Activated CD4-positive, alpha-beta T cell treated with anti-CD3 and anti-CD28 coated beads, Interleukin-2, amount 50 U/mL, for 48 hours (primary cell): ENCODE measurements at places on chromosomes 16 and 17.

- peak; percentile 44 for DNase-seq
These were observed 539 bp downstream of the LRRC45 start for GRCh38 chr17:82023447-82024241.

DNA sequence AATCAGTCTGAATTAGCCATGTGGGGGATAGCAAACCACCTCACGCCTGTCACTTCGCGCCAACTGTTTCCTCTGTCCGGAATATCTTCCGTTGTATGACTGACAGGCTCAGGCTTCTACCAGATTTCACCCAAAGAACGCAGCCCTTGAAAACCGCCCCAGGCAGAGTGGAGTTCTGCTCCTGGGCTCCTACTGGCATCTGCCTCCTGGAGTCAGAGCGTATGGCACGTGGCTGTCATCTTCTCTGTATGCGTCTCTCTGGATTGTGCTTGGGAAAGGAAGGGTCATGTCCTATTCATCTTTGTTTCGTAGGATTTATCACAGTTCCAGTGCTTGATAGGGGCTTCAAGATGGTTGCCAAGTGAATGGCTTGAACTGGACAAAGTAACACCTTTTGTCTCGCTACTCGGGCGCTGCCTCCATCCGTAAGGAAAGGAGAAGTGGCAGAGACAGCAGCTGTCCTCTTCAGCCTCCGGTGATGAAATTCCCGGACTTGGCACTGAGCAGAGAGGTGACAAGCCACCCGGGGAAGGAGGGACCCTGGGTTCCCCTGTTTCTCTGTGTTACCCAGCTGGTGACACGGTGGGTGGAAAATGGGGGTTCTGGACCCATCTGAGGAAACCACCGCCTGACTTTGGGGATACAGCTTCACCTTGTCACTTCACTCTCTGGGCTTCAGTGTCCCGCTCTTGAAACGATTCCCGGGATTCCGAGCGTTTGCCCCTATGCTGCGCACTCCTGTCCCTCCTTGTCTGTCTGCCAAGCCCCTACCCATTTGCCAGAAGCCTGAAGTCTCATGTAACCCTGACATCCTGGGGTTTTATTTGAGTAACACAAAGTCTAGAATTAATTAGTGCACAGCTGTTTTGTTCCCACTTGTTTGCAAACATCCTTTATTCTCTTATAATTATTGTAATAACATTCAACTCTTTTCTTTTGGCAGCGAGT, 13.9 kb downstream of the KIAA0513 start:
- no peak for DNase-seq

- no peak for DNase-seq
These were observed 5.8 kb upstream of the UTS2R start for GRCh38 chr17:82365606-82366295.

DNA sequence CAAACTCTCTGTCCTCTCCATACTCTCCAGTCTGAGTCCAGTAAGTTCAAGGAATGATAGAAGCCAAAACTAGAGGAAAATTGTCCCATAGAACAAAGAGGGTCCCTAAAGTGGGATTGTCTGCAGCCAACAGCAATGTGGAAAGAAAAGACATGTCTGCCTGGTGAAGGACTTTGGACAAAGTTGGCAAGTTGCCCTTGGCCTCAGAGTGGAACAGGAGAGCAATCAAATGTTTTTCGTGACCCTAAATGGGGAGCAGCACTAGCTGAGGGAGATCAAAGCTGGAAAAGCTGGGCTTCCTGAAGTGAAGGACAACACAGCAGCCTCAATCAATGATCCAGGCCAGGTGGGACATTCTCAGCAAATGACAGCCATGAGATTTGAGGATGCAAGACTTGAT, 183.5 kb downstream of the CHD9NB start:
- DNase-seq, result no peak

GRCh38 chr16:87671221-87671620, 68.9 kb downstream of the JPH3 start:
- no peak for DNase-seq

DNA sequence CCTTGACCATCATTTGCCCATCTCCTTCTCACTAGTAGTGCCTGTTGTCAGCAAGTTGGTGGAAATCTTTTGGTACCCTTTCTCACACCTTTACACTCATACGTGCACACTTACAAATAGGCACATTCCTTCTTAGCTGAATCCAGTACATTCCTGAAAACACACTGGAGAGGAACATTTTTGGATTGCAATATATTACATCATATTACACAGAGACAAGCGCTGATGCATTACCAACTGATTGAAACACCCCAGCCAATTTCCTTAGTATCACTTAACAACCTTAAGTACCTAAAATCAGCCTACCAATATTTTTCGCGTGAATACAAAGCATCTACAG, 64.1 kb downstream of the PLCG2 start:
- DNase-seq, result no peak

DNA sequence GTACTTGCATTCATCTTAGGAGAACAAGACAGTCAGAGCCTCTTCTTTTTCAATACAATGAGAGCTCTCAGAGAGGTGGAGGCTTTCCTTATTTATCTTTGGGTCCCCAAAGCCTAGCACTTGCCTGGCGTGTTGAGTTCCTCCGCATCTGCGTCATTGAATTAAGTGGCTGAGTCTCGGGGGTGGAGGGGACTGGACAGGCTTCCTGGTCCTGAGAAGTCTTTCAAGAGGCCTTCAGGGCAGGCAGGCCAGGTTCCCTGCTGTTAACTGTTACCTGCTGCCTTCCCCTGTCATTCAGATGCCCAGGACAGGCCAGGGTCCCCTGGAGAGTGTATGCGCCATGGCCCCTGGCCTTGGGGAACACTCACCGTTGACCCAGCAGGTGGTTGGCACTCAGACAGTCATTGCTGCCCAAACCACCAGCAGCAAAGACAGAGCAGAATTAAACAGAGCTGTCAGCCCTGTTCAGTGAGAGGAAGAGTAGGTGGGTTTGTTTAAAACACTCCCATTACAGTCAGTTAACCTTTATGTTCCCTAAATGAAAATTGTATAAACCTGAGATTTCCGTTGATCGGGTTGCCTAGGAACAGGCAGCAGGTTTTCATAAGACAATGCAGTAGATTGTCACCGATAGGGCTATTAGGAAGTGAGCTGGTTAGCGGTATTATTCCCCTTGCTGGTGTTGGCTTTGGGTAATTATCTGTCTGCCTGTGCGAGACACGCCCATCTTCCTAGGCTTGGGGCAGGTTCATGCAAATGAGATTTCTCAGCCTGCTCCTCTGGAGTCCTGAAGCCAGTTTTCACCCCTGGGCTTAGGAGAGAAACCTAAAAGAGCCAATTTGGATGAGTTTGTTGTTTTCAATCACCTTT, 132.7 kb downstream of the CCDC182 start:
- DNase-seq, result no peak

- no peak for DNase-seq
These were observed 637.8 kb upstream of the EEF2KMT start for GRCh38 chr16:5735444-5735843.

DNA sequence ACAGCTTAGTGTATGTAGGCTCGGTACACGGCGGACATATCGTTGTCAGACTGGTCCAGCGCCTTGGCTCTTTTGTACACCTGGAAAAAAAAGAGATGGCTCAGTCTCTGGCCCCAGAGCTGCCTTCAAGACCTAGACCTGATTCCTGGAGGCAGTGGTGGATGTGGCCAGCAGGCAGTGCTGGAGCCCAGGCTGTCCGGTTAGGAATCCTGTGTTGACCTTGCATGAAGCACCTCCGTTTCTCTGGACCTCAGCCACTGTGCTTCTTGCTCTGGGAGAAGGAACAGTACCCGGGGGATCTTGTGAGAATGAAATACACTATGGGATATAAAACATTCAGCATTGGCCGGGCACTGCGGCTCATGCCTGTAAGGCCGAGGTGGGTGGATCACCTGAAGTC, 2.8 kb upstream of the ROGDI start:
- no peak for DNase-seq

DNA sequence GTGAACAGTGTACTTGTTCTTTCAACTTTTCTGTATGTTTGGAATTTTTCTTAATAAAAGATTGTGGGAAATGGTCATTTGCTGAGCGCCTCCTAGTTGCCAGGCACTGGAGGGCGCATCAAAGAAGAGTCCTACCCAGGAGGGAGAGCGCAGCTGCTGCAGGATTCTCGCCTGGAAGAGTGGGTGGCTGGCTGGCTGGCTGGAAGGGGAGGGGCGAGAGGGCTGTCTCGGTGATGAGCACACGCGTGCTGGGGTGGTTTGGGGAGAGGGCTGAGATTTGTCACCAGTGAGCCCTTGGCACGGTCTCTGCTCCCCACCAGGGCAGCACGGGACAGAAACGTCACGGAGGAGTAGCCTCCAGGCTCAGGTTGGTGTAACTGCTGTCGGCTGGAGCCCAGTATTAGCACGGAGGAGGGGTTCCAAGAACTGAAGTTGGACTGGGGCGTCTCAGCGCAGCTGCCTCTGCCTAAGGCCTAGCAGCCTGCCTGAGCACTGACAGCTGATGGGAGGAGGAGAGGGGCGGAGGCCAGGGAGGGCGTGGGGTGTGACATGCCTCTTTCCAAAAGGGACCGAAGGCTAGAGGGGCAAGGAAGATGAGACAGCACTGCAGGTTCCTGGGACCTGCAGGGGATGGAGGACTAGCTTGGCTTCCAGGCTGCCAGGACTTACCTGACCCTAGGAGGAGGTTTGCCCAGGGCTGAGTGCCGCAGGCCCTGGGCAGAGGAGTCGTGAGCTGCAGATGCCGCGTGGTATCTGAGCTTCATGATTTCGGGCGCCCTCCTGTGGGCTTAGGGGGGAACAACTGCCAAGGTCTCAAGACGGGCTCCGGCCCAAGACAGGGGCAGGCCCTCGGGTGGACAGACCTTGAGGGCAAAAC, 5.7 kb downstream of the LDHD start:
- DNase-seq, result peak; percentile 89

DNA sequence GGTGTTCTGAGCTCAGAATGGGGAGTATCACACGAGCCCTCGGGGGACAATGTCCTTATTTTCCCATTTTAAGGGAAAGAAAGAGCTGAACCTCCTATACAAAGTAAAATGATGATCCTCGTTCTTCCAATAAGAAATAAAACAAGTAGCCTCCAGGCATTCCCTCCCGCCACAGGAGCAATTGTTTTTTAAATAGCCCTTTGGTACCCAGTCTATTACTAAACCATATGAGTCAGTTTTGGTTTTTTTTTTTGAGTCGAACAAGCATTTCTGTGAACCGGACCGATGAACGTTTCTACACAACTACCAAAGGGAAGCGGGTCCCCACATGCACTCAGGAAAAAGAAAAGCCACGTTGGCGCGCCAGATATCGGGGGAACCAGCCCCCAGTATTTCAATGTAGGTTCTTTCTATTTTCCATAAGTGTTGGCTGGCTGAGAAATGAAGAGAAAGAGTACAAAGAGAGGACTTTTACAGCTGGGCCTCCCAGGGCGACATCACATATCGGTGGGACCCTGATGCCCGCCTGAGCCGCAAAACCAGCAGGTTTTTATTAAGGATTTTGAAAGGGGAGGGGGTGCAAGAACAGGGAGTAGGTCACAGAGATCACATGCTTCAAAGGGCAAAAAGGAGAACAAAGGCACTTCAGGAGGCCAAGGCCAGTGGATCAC, 3.8 kb upstream of the DCXR start:
- DNase-seq, result no peak

- DNase-seq, result no peak
These were observed 337.9 kb upstream of the DYNLRB2 start for GRCh38 chr16:80202831-80203413.

DNA sequence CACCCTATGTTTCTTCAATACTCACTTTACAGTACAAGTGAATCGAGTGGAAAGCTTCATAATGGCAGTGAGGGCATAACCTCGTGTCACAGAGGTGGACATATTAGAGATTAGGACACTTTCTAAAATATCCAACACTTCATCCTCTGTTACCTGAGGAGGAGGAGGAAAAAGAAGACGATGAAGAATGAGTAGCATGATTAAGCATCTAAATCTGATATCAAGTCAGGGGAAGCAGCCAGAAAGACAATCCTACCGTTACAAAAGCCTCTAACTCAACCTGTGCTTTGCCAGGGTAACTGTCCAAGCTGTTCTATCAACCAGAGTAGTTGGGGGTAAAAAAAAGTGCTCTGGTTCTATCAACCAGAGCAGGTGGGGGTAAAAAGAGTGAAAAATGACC, 23.7 kb upstream of the PHLPP2 start:
- DNase-seq, result no peak

DNA sequence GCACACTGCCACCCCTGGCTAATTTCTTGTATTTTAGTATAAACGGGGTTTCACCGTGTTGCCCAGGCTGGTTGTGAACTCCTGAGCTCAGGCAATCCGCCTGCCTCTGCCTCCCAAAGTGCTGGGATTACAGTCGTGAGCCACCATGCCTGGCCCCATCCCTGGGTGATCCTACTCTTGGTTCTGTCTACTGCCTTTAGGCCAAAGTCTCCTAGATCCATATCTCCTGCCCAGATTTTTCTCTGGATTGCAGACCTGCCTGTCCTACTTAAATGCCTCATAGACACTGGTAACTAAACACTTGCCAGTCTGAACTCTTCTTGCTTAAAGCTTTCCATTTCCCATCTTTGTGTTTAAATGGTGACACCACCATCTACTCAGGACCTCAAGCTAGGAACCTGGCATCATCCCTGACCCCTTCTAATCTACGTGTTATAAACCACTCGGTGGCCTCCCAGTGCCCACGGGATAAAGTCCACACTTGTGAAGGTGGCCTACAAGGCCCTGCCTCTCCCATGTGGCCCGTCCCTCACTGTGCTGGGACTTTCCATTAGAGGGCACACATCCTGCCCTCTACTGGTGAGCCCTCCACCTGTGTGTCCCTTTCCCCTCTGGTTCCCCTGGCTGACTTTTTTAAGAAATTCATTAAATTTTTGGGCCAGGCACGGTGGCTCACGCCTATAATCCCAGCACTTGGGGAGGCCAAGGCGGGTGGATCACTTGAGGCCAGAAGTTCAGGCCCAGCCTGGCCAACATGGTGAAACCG, 51.1 kb downstream of the USP43 start:
- DNase-seq, result no peak

DNA sequence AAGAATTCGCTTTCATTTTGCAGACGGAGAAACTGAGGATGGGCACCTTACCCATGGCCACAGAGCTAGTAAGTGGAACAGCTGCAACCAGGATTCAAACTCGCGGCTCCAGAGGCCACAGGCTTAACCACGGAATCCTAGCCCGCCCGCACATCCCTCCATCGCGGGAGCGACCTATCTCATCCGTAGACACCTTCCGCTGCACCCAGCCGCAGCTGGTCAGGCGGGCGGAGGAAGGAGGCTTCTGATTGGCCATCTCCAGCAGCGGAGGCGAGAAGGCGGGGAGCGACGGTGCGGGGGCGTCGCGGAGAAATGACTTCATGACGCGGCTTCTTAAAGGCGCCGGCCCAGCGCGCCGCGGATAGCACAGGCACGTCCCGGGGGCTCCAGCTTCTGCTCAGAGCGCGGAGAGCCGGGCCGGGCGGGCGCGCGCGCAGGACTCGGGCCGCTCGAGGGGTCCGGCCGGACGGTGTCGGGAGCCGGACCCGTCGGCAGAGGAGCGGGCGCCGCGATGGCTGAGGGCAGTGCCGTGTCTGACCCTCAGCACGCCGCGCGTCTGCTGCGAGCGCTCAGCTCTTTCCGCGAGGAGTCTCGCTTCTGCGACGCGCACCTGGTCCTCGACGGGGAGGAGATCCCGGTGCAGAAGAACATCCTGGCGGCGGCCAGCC, at the start of gene GAN:
Gene GAN, plus strand, starts transcription at position 360 of the 668 bp plus-strand sequence. Its CDS starts 152 bp downstream, at position 512.
- peak; percentile 93 for DNase-seq

DNA sequence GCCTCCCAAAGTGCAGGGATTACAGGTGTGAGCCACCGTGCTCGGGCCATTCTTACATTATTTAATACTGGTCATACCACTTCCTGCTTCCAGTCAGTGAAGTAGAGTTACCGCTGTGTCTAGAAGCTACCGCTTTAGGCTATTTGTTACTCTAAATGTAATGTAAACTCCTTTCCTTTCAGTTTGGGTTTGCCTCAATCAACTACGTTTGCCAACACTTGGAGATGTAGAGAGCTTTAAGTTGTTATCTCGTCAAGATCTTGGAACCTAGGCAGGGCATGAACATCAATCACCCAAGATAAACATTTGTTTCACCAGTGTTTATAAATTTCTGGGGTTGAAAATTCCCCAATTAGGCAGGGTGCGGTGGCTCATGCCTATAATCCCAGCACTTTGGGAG, 275.9 kb downstream of the STX8 start:
- DNase-seq, result no peak
